Endodermal cell (in vitro differentiated cells): ENCODE measurements at places on chromosomes 5 and 9. TPM values are rescaled to one million over a fixed set of nuclear protein-coding genes. Genes with fewer than 3 reads are reported as not detected.

- no peak overlapping the region for H3K4me3 ChIP-seq
- no peaks in the 10 kb centered on the region for H3K36me3 ChIP-seq
- no peaks in the 10 kb centered on the region for H3K4me1 ChIP-seq
- H3K27me3 ChIP-seq = peaks cover 46% of the 10 kb centered on the region
Measured at GRCh38 chr5:43000914-43001313, 39.2 kb downstream of the ANXA2R start.

DNA sequence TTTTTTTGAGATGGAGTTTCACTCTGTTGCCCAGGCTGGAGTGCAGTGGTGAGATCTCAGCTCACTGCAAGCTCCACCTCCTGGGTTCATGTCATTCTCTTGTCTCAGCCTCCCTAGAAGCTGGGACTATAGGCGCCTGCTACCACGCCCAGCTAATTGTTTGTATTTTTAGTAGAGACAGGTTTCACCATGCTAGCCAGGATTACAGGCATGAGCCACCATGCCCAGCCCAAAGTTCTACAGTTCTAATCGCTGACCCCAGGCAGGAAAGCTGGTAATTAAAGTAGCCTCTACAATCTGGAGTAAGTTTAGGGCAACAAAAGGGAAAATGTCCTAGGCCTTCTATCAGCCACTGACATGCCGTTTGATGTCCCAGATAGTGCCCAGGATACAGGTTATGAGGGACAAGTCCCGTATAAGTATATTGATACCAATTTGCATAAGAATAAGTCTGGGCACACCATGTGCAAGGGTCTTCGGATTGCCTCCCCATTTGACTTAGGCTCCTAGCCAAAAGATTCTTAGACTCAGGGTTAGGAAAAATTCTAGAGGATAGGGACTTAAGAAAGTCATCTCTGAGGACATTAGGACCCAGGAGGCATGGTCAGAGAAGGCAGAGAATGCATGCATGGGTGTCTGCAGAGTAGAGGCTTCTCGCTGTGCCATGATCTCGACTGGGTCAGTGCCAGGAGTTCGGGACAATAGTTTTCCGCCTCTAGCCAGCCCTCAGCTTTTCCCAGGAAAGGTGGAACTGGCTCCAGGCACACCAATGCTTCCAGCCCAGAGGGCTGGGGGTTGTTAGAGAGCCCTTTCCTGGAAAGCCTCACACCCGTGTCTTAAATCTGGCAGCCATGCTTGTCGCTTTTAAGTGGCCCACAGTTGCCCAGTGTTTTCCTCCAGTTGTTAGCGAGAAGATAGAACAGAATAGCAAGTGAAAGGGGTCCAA, 1111.1 kb downstream of the TAF11L14 start:
- no peak overlapping the region for H3K4me3 ChIP-seq
- no peaks in the 10 kb centered on the region for H3K36me3 ChIP-seq
- H3K27me3 ChIP-seq = no peaks in the 10 kb centered on the region
- no peak overlapping the region for H3K27ac ChIP-seq
- no peaks in the 10 kb centered on the region for H3K4me1 ChIP-seq

- DNase-seq = no peak
- no peak overlapping the region for H3K4me3 ChIP-seq
- peaks cover 4% of the 10 kb centered on the region for H3K36me3 ChIP-seq
- no peaks in the 10 kb centered on the region for H3K27me3 ChIP-seq
- no peak overlapping the region for H3K27ac ChIP-seq
- H3K4me1 ChIP-seq = no peaks in the 10 kb centered on the region
Measured at GRCh38 chr9:4116723-4117460, 183.0 kb downstream of the GLIS3 start.

GRCh38 chr9:86700629-86701028, 246.7 kb downstream of the GAS1 start:
- H3K36me3 ChIP-seq = no peaks in the 10 kb centered on the region
- H3K4me3 ChIP-seq = no peak overlapping the region
- no peak for DNase-seq
- peak overlapping the region; percentile 21 for H3K27ac ChIP-seq
- no peaks in the 10 kb centered on the region for H3K4me1 ChIP-seq

- peaks cover 10% of the 10 kb centered on the region for H3K4me1 ChIP-seq
- peak overlapping the region; percentile 40 for H3K27ac ChIP-seq
- DNase-seq = peak; percentile 75
- H3K36me3 ChIP-seq = peaks cover 60% of the 10 kb centered on the region
- H3K4me3 ChIP-seq = peak overlapping the region; percentile 2
Measured at GRCh38 chr9:81665322-81665871, 23.9 kb downstream of the TLE1 start.

- no peak overlapping the region for H3K27ac ChIP-seq
- no peaks in the 10 kb centered on the region for H3K36me3 ChIP-seq
- H3K27me3 ChIP-seq = no peaks in the 10 kb centered on the region
- H3K4me1 ChIP-seq = no peaks in the 10 kb centered on the region
- no peak overlapping the region for H3K4me3 ChIP-seq
Measured at GRCh38 chr5:64612344-64612961, 77.8 kb upstream of the SHISAL2B start.

DNA sequence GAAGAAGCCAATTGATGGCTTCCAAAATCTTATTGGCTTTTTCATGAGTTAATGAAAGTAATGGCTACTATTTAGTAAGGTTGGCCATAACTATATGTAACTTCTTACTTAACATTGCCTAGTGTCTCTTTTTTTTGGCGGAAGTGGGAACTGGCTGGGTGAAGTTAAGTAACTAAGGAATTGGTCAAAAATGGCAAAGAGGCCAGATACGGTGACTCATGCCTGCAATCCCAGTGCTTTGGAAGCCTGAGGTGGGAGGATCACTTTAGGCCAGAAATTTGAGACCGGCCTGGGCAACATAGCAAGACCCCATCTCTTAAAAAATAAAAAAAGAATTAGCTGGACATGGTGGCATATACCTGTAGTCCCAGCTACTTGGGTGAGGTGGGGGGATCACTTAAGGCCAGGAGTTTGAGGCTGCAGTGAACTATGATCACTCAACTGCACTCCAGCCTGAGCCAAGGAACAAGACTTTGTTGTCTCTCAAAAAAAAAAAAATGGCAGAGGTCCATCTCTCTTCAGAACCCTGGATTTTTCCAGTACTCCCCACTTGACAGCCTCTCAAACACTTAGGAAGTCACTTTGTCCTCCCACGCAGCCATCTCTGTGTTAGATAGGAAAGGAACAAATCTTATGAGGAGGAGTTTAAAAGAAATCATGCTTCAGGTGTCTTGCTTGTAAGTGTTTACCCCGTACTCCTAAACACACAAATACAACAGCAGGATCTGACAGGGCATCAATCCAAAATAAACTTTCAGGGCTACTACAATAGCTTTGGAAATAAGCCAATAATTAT, 75.7 kb downstream of the TEK start:
- H3K36me3 ChIP-seq = no peaks in the 10 kb centered on the region
- no peak overlapping the region for H3K4me3 ChIP-seq
- DNase-seq = no peak
- H3K27me3 ChIP-seq = no peaks in the 10 kb centered on the region
- H3K4me1 ChIP-seq = no peaks in the 10 kb centered on the region
- no peak overlapping the region for H3K27ac ChIP-seq

DNA sequence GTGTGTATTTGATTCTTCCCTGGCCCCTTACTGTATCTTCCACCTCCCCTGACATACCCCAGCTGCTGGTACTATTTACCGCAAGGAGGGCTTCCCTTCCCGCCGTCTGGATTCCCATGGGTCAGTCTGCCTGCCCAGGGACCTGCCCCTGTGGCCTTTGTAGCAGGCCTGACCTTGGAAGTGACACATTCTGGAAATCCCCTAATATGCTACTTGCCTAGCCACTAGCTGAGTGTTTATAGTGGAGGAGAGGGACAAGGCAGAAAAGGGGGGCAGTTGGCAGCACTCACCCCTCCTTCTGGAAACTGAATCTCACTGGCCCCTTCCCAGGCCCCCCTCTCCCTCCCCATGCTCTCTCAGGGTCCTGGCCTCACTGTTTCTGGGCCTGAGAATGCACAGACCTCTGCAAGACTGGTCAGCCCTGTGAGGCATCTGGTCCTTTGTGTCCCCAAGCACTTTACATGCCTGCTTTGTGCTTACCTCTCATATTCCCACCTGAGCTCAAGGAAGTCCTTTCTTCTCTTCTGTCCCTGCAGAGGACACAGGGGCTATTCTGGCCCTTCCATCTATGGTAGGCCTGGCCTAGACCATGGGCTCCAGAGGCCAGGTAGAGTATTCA, 8.2 kb upstream of the CCL21 start:
- H3K36me3 ChIP-seq = no peaks in the 10 kb centered on the region
- H3K4me1 ChIP-seq = no peaks in the 10 kb centered on the region
- H3K27ac ChIP-seq = no peak overlapping the region
- DNase-seq = no peak
- H3K27me3 ChIP-seq = peaks cover 20% of the 10 kb centered on the region

- DNase-seq = no peak
- H3K27ac ChIP-seq = no peak overlapping the region
- H3K27me3 ChIP-seq = no peaks in the 10 kb centered on the region
Measured at GRCh38 chr5:159527546-159528254, 197.4 kb upstream of the IL12B start.

DNA sequence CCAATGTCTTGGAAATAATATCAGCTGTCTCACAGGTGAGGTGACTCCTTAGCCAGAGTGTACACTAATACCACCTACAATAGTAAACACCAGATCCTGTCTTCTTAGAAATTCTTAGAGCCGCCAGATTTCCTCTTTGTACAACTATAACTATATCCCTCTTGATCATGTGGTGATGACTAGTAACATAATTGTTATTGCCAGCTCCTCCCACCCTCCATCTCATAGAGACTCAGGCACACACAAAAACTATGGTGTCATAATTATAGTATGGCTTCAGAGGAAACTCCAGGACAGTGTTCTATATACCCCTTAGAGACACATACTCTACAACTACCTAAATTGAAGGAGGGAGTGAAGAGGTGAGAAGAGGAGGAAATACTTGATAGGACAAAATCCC, 33.1 kb downstream of the PGGT1B start:
- H3K27ac ChIP-seq = no peak overlapping the region
- no peaks in the 10 kb centered on the region for H3K27me3 ChIP-seq
- H3K36me3 ChIP-seq = peaks cover 41% of the 10 kb centered on the region
- DNase-seq = no peak

- H3K4me1 ChIP-seq = peaks cover 3% of the 10 kb centered on the region
- H3K36me3 ChIP-seq = peaks cover 30% of the 10 kb centered on the region
- no peak for DNase-seq
- H3K27me3 ChIP-seq = no peaks in the 10 kb centered on the region
- H3K4me3 ChIP-seq = no peak overlapping the region
Measured at GRCh38 chr9:123662057-123662776, 267.7 kb downstream of the DENND1A start.

DNA sequence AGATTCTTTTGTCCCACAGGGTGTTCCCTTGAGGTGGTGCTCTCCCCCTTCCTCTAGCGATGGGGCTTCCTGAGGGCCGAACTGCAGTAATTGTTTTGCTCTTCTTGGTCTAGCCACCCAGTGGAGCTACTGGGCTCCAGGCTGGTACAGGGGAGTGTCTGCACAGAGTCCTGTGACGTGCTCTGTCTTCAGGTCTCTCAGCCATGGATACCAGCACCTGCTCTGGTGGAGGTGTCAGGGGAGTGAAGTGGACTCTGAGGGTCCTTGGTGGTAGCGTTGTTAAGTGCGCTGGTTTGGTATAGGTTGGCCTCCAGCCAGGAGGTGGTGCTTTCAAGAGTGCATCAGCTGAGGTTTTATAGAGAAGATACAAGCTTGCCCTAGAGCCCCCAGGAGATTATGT, 20.4 kb upstream of the CEP72 start:
- DNase-seq = peak; percentile 26
- H3K4me1 ChIP-seq = no peaks in the 10 kb centered on the region
- H3K27ac ChIP-seq = no peak overlapping the region
- H3K27me3 ChIP-seq = peaks cover 33% of the 10 kb centered on the region
- H3K36me3 ChIP-seq = no peaks in the 10 kb centered on the region

DNA sequence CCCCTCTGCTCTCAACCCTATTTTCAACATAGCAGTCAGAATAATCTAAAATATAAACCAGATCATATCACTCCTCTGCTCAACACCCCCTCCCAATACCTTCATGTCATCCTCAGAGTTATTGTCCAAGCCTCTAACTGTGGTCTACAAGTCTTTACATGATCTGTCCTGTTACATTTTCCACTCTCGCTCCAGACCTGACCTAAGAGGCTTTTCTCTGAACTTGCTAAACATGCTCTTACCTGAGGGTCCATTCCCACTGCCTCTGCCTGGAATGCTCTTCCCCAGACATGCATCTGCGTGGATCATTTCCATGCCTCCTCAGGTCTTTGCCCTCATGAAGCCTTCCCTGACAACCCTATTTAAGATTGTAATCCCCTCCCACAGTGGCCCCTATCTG, 12.0 kb downstream of the NIPSNAP3B start:
- H3K27ac ChIP-seq = no peak overlapping the region
- DNase-seq = no peak
- H3K27me3 ChIP-seq = no peaks in the 10 kb centered on the region
- H3K4me1 ChIP-seq = no peaks in the 10 kb centered on the region
- no peak overlapping the region for H3K4me3 ChIP-seq

GRCh38 chr5:2168601-2169429, 286.1 kb upstream of the IRX4 start:
- no peaks in the 10 kb centered on the region for H3K27me3 ChIP-seq
- H3K4me1 ChIP-seq = no peaks in the 10 kb centered on the region
- DNase-seq = no peak
- H3K27ac ChIP-seq = peak overlapping the region; percentile 84
- no peaks in the 10 kb centered on the region for H3K36me3 ChIP-seq
- H3K4me3 ChIP-seq = no peak overlapping the region

DNA sequence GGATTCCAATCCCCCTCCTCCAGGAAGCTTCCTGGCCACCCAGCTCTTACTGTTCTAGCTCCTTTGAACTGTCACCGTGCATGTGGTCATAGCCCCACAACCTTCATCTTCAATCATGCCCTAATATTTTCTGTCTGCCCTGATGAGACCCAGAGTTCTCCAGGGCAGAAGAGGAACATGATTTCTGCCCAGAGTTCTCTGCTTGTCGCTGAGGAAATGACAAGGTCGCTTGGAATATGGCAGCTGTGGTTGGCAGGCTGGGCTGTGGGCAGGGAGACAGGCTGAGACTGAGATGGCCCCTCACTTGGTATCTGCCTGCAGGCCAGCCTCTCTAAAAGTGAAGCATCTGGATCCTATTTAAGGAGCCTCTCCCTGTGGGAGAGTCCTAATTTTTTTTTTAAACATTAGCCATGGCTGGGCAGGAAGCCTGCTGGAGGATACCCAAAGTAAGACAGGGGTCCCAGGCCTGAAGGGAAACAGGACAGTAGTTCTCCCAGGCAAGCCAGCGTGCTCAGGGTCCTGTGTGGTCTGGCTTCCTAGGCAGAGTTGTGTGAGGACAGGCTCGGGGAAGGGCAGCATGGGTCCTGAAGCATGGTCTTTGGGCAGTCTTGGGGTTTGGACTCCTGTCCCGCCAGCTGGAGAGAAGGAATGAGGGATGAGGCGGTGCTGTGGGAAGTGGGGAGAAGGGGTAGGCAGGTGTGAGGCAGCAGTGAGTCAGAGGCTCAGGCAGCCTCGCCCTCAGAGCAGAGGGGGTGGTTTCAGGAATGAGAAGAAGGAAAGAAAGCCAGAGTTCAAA, 242.1 kb downstream of the FSTL4 start:
- H3K4me3 ChIP-seq = no peak overlapping the region
- no peaks in the 10 kb centered on the region for H3K4me1 ChIP-seq
- no peaks in the 10 kb centered on the region for H3K36me3 ChIP-seq
- H3K27me3 ChIP-seq = no peaks in the 10 kb centered on the region
- peak; percentile 51 for DNase-seq

Gene C5orf15
- total RNA-seq = 37.7 and 38.2 TPM in 2 replicates

Gene SHB
- 31.1 and 38.1 TPM in 2 replicates for total RNA-seq

Gene ANKDD1B
- 1.9 to 4.9 TPM (median 4.6 TPM) in 3 replicates for total RNA-seq

Gene KIAA0825
- total RNA-seq = 2.5 and 3.1 TPM in 2 replicates

Gene PTGES
- total RNA-seq = 0.29 and 0.56 TPM in 2 replicates

Gene CEMIP2
- total RNA-seq = 51.2 and 57.9 TPM in 2 replicates
